Right kidney (tissue), 9 donors: ENCODE measurements at places on chromosomes 1 and 21.

- no peak for DNase-seq
Observed at GRCh38 chr21:21165063-21165645, 166.9 kb downstream of the NCAM2 start.

GRCh38 chr1:187838335-187839293 lies 1009.9 kb downstream of the PLA2G4A start:
- DNase-seq = no peak

- no peak for DNase-seq
Observed at GRCh38 chr1:96741335-96741734, 19.8 kb downstream of the PTBP2 start.

DNA sequence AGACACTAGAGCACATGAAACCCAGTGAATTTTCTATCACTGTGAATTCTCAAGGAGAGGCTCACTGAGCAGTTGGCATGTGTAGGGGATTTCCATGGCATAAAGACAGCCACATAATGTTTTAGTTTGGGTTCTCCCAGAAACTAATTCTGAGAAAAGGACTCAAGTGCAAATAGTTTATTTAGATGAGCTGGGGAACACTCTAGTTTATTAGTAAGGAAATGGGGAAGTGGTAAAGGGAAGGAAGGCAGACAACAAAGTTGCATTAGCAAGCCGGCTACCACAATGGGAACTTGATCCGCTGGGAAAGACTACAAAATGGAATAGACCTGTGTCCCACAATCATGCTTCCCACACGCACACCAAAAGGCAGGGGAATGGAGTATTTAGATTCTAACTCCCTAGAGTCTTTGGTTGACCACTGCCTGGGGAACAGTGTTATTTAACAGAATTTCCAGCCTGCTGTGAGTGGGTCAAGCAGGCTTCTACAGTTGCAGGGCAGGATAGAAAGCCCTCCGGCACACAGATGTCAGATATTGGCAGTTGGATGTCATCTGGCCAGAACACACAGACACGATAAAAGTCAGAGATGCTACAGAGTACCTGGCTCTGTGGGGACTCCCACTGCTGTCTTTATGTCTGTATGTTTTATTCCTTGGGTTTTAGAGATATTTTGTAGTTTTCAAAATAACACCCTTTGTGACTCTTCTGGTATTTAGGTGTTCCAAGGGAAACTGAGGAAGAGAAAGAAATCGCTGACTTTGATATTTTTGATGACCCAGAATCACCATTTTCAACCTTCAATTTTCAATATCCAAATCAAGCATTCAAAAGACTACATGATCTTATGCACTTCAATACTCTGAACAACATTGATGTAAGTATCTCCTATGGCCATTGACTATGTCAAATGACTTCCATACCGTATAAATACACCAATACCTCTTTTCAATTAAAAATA lies 150.1 kb downstream of the PLA2G4A start:
- no peak for DNase-seq

DNA sequence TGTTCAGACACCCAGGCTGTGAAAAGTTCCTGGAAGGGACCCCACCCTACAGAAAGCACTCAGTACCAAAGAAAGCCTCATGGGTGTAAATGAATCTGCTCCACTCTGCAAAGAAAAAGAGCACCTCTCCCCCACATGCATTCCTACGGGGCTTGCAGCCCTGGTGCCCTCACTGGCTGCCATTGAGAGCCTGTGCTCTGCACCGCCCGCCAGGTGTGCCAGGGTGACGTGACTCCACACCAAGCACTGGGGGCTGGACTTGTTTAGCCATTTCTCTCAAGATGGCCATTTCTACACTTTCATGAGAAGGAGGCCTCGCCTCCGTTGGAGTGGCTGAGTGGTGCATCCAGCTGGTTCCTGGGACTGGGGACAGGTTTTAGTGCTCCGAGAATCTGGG lies 380.5 kb upstream of the VAMP3 start:
- DNase-seq = no peak

DNA sequence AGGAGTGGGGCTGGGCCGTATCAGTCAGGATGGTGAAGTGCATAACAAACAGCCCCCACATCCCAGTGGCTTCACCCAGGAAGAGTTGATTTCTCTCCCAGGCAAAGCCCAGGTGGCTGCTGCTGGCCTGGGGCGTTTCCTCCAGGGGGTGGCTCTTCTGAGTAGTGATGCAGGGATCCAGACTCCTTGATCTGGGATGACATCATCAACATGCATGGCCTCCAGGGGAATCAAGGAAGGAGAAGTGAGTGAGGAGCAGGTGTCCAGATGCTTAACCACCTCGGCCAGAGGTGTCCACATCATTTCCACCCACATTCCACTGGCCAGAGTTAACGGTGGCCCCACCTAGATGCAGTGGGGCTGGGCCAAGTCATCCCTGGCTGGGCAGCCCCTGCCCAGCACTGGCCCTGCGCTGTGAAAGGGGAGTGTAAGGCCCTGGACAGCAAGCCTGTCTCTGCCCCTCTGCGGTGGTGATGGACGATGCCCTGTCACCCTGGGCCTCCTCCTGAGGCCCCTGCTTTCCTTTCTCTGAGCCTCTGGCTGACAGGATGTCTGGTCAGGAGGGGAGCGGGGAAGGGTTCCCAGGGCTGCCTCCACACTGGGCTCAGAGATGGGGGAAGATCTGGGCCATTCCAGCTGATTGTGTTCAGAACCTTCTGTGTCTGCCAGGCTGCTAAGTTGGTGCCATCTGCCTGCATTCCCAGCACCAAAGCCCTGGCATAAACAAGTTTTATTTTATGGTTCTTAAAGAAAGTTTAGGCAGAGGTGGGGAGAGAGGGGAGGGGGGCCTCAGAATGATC lies 598.2 kb downstream of the MATN1 start:
- DNase-seq = no peak
